Left lung (tissue), 14 donors: ENCODE measurements at places on chromosomes 11 and 22. TPM values are rescaled to one million over a fixed set of nuclear protein-coding genes. Genes with fewer than 3 reads are reported as not detected.

PAMR1 gene
- 14.4 TPM for total RNA-seq

CALCA gene
- 1.3 TPM for total RNA-seq

SMIM38 gene
- total RNA-seq = 0.24 TPM

ATL3 gene
- total RNA-seq = 76.1 TPM
